SHP77 treated with DMSO at 0.1 percent for 48 hours (cell line): ENCODE measurements at places on chromosomes 16 and 17.

GRCh38 chr16:23501291-23501690 is 9.0 kb downstream of the GGA2 start:
- no peak for DNase-seq

GRCh38 chr17:62860962-62861873 is 53.1 kb upstream of the MARCHF10 start:
- no peak for DNase-seq

- DNase-seq: no peak
These were observed 86.7 kb upstream of the GSE1 start for GRCh38 chr16:85526185-85526974.

DNA sequence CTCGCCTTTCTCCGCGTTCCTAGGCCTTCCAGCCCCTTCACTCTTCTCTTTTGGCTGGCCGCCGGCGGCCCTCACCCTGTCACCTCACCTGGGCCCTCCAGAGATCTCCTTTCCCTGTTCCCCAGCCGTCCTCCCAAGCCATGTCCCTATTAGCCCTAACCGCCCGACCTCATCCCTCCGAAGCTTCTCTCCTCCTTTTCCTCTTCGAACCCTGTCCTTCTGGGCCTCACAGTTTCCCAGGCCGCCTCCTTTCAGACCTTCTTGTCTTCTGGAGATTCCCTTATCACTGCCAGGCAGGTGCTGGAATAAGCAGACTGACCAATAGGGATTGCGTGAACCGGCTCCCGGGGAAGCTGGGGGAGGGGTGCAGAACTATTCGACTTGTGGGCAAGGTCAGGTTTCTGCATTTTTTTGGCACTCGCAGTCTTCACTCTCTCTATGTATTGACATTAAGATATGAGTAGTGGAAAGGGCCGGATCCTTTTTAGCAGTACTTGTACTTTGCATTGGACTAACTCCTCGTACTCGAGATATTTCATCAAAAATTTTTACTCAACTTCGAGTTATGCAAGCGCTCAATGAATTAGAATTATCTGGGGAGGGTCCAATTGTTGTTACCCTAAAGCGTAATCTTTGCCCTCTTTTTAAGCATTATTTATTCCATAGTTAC is 690 bp downstream of the RHOT1 start:
- DNase-seq: peak; percentile 36

- no peak for DNase-seq
These were observed 6.6 kb downstream of the DHODH start for GRCh38 chr16:72015124-72015523.

DNA sequence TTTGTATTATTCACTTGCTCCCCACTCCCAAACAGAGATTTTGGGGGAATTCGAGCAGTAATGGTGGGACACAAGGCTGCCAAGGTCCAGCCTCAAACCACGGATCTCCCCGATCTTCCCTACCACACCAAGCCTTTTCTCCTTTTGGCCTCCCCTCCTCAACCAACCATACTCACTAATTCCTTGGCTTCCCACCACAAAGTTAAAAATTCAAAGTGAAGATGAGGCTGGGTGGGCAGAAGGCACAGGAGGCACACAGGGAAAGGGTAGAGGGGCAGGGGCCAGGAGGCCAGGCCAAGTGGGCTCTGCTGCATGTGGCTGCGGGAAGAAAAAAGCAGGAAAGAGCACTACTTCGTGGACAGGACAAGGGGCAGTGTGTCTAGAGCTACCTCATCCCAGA is 15.2 kb downstream of the HOXB4 start:
- DNase-seq: no peak

GRCh38 chr17:43787728-43788127 is 7.5 kb downstream of the CFAP97D1 start:
- DNase-seq: no peak

DNA sequence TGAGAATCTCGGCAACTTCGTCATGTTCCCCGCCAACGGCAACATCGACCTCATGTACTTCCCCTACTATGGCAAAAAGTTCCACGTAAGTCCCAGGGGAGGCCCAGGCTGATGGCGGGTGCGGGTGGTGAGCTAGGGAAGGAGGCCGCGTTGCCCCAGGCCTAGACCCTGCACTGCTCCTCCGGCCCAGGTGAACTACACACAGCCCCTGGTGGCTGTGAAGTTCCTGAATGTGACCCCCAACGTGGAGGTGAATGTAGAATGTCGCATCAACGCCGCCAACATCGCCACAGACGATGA is 4.8 kb downstream of the ATP1B2 start:
- no peak for DNase-seq

DNA sequence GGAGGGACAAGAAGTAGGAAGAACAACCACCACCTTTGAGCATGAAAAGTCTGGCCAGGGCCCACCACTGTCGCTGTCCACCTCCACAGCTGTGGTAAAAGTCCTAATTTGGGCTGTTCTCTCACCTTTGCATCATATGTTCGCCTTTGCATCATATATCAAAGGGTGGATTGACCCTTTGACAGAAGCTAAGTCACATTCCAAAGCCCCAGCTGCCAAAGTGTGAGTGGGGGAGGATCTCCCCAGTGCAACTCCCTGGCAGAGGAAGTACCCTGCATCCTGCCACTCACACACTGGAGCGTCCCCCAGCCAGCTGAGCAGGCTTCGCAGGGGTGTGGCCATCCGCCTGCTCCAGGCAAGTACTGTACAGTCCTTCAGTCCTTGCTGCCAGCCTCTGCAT is 12.7 kb upstream of the SPECC1 start:
- peak; percentile 30 for DNase-seq

DNA sequence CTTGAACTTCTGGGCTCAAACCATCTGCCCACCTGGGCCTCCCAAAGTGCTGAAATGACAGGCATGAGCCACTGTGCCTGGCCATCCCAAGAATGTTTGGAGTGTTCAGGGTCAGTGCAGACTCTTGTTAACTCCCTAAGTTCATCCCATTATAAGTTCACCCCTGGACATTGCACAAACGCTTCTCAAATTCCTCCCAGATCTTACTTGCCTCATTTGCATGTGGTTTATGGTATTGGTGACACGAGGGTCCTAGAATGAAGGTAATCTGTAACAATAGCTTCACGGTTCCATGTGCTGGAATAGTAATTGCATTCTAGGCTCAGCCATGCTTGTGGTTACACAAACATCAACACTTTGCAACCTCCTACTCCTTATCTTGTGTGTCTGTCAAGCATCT is 5.0 kb upstream of the CCDC42 start:
- no peak for DNase-seq

- DNase-seq: no peak
These were observed 174.6 kb downstream of the TOX3 start for GRCh38 chr16:52372313-52372712.

DNA sequence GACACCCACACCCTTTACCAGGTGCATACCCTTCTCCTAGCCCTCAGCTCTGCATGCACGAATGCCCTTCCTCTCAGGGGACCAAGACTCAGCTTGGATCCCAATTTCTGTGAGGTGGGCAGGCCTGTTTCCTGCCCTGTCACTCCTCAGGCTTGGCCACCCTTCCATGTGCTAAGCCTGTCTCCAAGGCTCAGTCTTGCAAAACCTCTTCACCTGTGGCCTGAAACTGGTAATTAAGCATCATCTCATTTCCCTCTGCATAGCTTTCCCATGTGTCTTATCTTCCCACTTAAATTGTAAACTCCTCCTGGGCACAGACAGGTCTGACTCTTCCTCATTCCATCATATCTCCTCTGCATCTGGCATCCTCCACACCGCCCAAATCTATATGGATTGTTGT is 31.0 kb upstream of the SMPD3 start:
- DNase-seq: no peak

GRCh38 chr16:29645694-29646187 is 17.3 kb upstream of the SPN start:
- DNase-seq: no peak

GRCh38 chr16:54080524-54081008 is 206.0 kb downstream of the IRX3 start:
- DNase-seq: no peak

GRCh38 chr17:43532581-43532980 is 13.6 kb downstream of the ETV4 start:
- no peak for DNase-seq

DNA sequence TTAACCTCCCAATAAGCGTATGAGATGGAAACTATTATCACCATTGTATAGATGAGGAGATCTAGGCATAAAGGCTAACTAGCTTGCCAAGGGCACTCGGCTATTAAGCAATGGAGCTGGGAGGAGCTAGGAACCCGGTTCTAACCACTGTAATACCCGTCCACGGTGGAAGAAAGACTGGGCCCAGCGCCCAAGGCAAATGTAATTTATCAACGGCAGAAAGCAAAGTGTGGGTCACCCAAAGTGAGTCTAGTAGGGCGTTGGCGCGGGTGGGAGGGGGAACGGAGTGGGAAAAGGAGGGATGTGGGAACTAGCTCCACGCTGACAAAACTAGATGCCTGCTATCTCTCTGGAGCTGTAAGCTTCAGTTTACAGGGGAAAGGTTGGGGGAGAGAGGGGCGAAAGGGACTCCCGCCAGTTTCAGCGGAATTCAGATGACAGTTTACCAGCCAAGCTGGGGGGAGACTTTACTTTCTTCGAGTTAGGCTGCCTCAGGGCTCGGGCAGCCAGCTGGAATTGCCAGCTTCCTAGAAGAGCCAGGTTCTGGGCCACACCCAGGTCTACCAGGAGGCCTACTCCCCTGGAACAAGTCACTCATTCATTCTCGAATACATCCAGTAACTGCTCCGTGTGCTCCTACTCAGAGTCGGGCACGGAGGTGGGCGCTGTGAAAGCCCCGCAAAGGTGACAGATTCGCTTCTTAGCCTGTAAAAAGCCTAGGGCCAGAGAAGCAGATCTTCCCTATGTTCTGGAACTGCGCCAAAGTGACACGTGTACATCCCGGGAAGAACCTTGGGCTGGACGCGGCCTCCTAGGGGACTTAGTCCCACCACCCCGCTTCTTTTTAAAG is 837 bp downstream of the LRRC59 start:
- no peak for DNase-seq

DNA sequence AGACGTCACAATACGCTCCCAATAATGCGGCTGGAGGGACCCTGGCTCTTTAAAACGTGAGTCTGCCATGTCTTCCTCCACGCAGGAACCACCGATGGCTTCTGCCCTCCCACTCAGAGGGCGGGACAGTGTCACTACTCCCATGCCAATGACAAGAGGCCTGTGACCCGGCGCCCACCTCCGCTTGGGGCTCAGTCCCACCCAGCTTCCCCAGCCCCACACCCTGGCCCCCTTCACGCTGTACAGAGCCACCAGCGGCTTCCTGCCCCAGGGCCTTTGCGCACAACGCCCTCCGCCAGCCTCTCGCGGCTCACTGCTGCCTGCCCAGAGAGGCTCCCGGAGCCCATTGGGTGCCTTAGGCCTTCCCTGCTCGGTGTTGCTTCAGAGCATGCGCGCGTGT is 29.5 kb upstream of the ZNF469 start:
- no peak for DNase-seq

- no peak for DNase-seq
These were observed 25.1 kb upstream of the ITGAX start for GRCh38 chr16:31329671-31330552.

DNA sequence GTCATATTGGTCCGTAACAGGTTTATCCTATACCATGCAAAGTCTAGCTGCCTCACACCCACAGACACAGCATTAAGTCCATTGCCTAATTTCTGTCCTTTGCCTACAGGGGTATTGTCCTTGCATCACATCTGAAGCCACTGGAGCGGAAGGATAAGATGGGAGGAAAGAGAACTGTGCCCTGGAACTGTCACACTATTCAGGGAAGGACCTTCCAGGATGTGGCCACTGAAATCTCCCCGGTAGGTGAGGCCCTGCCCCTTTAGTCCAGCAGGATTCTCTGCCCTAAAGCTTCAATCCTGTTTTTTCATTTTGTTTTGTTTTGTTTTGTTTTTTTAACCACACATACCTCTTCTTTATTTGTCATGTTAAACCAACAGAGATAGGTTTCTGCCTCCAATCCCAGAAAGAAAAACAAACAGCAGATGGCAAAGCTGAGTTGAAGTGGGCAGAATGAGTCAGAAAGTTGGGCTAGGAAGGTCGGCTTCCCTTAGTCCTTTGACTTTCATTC is 2.2 kb upstream of the EFTUD2 start:
- peak; percentile 12 for DNase-seq

- no peak for DNase-seq
These were observed 1.7 kb downstream of the TBKBP1 start for GRCh38 chr17:47695429-47696376.

DNA sequence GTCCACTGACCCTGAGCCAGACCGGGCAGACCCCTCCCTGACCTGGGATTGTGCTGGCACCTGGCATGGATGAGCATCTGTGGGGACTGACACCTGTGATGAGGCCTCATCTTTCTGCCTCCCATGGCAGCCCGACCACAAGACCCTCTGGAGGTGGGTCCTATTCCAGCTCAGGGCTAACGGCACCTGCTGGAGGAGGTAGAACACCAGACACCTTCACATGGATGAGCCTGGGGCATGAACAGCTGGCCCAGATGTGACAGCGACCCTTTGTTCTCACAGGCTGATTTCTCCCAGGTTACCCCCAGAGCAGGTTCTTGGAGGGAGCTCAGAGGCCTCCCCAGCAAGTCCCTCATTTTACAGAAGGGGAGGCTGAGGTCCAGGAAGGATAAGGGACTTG is 46.4 kb upstream of the PIK3R6 start:
- no peak for DNase-seq

DNA sequence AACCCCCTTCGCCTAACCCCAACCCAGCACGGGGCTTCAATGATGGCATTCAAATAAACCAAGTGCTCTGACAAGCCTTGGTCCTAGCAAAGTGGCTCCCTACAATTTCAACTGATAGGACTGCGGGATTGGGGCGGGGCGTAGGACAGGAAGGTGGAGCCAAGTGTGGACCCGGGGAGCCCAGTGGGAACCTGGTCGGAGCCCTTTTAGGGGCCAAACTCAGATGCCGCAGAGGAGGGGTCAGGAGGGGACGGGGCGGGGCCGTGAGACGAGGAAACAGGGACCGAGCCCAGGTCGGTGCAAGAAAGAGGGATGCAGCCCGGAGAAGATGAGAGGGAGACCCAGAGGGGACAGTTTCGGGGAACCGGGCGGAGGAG is 13.2 kb upstream of the CDIPT start:
- no peak for DNase-seq

GRCh38 chr17:62714016-62714777 is 86.7 kb downstream of the MRC2 start:
- DNase-seq: no peak

DNA sequence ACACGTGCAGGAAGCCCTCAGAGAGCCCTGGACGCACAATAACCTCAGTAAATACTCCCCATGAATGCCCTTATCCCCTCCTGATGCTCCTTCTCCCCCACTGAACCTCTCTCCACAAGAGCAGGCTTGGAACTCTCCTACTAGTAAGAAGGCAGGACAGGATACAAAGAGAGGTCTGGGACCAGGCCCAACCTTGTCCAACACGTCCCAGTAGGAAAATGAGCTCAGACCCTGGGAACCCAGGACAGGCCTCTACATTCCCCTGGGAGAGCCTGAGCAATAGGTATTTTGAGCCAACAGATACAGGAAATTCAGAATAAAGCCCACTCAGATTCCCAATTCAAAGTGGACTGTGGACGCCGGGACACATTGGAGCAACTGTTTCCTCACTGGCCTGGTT is 19.2 kb downstream of the ZNF423 start:
- DNase-seq: no peak

DNA sequence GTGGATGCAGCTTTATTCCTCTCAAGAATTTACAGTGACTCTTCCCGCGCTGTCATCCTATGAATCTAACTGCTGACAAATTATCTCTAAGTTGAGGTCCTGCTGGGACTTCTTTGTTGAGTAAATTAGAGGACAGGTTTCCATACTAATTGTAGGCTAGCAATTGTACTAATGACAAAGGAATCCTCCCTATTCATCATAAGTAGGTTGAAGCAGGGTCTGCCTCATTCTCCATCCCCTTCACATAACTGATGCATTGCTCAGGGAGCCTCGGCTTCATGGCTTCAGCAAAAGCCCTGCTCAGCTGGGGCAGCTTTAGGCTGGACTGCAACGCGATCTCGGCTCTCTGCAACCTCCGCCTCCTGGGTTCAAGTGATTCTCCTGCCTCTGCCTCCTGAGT is 83.1 kb upstream of the IRX6 start:
- no peak for DNase-seq
